Activated CD4-positive, CD25-positive, alpha-beta regulatory T cell treated with anti-CD3 and anti-CD28 coated beads, Interleukin-2, amount 50 U/mL, for 72 hours (primary cell): ENCODE measurements at places on chromosomes 7 and 10.

DNA sequence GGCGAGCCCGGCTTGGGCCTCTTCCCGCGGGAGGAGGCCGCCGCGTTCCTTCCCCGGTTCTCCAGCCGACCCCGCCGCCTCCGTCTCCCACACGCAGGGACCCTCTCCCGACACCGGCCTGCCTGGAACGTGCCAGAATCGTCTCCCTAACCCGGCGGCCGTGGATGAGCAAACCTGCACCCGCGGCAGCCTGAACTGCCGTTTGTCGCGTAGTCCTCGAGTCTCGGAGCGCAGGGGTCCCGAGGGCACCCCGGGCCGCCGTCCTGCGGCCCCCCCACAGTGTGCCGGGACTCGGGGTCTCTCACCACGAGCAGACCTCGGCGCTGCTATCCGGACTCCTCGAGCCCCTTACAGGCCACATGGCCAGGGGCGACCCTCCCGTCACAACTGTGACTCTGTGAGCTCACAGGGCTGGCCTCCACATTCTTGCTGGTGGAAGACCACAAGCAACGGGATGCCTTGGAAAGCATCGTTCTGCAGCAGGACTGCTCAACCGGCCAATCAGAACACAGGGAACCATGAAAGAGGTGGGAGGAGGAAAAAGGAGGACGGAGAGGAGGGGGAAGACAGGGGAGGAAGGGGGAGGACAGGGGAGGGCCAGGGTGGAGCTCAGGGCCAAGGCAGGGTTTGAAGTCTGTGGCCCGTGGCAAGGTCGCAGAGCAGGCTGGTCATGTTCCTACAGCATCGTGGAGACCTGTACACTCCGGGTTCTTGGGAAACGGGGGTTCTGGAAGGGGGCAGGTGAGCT, 276.9 kb downstream of the DNAJB6 start:
- no peak for DNase-seq

- DNase-seq = no peak
Observed at GRCh38 chr10:78903341-78903940, 165.3 kb upstream of the ZMIZ1 start.

- DNase-seq = no peak
Observed at GRCh38 chr10:56012101-56012500, 349.0 kb downstream of the ZWINT start.

DNA sequence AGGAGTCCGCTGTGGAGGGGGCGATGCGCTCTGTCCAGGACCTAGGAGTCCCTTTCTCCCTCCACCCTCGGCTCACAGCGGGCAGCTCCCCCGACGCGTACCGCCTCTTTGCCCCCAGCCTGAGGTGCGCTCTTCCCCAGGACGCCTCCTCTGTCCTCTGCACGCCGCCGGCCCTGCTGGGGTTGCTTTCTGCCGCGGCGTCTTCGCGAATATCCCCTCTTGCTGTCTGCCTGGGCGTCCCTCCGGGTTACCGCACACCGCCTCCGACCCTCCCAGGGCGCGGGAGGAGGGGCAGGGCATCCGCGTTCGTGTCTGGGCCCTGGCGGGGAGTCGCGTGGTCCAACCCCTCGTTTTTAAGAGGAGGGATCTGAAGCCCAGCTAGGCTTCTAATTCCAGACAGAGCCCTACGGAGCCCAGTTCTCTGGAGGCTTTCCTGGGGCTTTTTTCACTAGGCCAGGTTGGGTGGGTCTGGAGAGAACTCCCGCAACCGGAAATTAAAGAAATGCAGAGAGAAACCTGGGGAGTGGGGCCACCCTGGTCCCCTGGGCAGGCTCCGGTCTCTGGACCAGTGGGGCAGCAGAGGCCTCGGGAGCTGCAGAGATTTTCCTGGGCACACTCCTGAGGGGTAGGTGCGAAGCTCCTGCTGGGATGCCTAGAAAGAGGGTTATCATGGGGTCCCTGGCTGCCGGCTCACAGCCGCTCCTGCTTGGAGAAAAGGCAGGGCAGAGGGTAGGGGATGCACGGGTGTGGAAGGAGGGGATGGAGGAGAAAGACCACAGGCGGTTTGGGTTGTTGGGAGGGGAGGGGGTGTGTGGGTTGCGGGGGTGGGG, 166.9 kb downstream of the UBE2H start:
- DNase-seq = no peak

- no peak for DNase-seq
Observed at GRCh38 chr10:99520040-99520846, 12.5 kb upstream of the NKX2-3 start.

GRCh38 chr10:98569853-98570252, 123.1 kb upstream of the HPS1 start:
- DNase-seq = no peak

DNA sequence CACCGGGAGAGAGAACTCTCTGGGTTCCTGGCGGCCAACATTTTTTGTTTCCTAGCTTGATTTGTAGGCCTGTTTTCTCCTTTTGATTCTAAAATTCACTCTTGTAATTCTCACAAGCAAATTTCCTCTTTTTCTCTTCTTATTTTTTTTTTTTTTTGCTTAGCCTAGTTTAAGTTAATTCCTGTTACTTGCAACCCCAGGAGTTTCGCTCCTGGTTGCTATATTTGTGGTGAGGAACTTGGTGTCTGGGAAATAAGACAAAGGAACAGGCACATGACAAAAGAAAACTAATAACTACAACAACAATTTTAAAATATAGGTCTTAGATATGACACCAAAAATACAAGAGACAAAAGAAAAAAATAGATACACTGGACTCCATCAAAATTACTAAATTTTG, 6.7 kb downstream of the AOAH start:
- no peak for DNase-seq

DNA sequence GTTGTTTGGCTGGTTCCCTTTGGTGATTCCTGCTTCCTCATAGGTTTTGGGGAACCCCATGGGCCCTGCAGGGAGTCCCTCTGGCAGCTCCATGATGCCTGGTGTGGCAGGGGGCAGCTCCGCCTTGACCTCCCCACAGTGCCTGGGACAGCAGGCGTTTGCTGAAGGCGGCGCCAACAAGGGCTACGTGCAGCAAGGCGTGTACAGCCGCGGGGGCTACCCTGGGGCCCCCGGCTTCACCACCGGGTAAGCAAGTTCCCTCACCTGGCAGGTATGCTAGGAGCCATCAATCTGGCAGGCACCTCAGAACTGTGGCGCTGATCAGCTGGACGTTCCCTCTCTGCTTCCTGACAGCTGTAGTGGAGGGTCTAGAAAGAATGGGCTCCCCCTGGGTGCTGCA, 8.3 kb downstream of the ZMIZ2 start:
- DNase-seq = no peak

DNA sequence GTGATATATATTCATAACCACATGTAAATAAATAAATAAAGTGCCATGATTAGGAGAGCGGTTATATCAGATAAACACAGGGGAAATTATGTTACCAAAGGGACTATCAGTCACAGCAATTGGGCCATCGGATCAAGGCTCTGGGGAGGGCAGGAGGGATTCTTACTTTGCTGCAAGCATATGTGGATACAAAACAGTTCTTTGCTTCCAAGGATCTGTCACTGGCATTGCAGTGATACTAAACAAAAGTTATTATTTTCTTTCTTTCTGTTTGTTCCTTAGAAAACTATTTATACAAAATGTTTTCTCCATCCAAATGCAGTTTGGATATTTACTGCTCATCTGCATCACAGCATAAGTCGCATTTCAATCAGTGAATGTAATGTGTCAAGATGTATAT, 188.4 kb upstream of the MGMT start:
- no peak for DNase-seq

DNA sequence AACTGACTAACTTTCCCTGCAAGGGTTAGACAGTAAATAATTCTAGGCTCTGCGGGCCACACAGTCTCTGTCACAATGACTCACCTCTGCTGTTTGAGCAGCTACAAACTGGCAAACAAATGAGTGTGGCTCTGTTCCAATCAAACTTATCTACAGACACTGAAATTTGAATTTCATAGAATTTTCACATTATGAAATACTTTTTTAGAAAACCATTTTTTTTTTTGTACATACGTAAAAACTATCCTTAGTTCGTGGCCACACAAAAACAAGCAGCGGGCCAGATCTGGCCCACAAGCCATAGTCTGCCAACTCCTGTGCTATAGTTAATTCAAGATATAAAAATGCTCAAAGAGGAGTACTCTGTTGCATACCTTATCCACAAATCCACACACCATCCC, 32.6 kb downstream of the PIP4K2A start:
- DNase-seq = no peak

- DNase-seq = no peak
Observed at GRCh38 chr10:125120053-125120710, 40.2 kb downstream of the CTBP2 start.

GRCh38 chr10:81034383-81034782, 496.7 kb downstream of the SH2D4B start:
- no peak for DNase-seq

DNA sequence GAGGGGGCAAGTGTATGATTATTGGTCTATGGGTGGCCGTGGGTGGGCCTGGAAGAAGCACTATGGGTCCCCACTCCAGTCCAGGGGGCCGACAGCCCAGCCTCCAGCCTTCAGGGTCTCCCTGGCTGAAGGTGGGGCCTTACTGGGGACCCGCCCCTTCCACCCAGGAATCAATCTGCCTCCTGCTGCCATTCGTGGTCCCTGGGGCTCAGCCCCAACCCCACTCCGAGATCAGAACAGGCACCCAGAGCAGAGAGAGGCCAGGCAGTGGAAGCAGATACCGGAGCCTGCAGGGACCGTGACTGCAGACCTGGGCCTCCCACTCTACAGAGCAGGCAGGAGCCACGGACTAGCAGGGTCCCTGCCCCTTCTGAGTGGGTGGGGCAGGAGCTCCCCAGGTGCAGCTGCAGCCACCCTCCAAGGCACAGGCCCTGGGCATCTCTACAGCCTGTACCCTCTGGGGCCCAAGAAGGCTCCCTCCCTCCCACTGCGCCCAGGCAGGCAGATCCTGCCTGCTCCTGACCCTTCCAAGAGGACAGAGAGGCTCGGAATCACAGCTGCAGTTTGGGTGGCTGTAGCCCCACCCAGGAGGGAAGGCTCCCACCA, 13.6 kb upstream of the FOXL3 start:
- DNase-seq = no peak

DNA sequence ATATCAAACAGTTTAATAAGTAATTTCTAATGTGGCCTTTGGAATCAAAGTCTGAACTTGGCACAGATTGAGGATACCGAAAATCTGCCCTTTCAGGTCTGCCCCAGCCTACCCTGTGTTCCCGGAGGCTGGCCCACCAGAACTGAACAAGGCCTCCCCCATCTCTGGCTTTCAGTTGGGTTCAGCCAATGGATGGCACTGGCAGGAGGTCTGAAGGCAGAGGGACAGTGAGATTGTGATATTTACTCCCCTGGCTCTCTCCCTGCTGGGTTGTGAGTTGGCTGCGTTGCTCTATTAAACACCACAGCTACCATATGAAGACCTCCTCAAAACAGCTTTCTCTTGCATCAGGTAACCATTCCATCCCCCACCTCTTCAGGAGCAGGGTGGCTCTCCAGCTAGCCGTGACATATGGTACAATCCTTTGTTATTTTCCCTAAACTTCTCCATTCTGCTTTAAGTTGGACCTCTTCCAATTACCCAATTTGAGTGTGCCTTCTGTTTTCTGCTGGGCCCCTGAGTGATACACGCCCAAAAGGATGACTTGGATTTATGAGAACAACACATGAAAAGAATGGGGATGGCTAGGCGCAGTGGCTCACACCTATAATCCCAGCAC, 28.1 kb downstream of the DNMBP start:
- no peak for DNase-seq

- no peak for DNase-seq
Observed at GRCh38 chr7:115058726-115059125, 136.8 kb downstream of the MDFIC start.

DNA sequence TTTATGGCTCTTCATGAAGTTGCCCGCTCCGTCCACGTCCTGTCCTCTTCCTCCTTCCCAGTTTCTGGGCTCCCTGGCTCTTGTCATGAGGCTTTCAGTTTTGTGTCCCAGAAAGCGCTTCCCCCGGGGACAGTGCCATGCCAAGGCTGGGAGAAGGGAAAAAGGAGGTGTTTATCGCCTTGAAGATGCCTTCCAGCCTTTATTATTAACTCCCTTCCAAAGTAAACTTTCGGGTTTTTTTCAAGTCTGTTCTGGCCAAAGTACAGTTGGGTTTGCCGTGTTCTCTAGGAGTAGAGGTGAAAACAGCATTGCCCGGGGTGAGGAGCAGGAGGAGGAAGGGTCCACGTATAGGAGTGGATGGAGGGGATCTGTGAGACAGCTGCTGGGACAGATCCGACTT, 117.2 kb downstream of the CUX1 start:
- DNase-seq = no peak

DNA sequence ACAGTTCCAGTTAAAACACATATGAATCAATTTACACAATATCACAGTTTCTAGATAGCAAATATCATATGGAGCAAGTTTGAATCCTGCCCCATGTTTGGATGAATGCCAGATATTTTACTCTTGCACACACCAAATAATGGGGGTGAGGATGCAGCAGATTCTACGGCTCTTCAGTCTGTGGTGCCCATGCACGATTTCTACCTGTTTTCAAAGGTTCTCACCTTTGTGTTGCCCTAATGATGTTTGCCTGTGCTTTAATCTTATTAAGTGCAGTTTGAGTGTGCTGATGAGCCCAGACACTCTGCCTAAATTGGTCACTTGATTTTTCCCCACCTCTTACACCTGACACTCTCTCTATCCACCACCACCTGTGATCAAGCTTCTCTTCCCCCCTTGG, 119.6 kb downstream of the NPY start:
- DNase-seq = no peak

DNA sequence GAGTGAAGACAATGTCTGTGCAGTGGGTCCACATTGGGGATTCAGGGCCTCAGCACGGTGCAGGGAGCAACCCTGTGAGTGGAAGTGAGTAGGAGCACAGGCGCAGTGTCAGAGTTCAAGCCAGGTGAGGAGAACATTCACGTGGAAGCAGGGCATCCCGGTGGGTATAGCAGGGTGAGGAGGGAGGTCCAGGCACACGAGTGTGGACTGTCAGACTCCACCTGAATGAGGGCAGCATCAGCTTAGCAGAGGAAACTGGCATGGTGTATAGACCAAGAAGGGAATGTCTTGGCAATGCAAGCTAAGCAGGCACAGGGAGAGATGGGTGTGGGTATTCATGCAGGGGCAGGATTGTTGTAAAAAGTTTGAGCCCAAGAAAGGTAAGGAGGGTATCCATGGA, 15.3 kb upstream of the LRRC72 start:
- no peak for DNase-seq

GRCh38 chr7:98418636-98419315, 17.9 kb upstream of the BAIAP2L1 start:
- no peak for DNase-seq

GRCh38 chr7:112132051-112132694, 74.0 kb downstream of the DOCK4 start:
- no peak for DNase-seq

GRCh38 chr7:88635149-88635548, 124.4 kb upstream of the ZNF804B start:
- DNase-seq = no peak
